ENCODE measurements at places on chromosomes 7 and 10. TPM values are rescaled to one million over a fixed set of nuclear protein-coding genes. Genes with fewer than 3 reads are reported as not detected.

AFAP1L2 gene
- 2.1 TPM for total RNA-seq

TMUB1 gene
- 36.9 TPM for total RNA-seq

ZC3HAV1L gene
- 19.4 TPM for total RNA-seq

LIPJ gene
- total RNA-seq = not detected

ODAD2 gene
- 0.39 TPM for total RNA-seq

GRCh38 chr7:42198974-42199668 is 37.9 kb downstream of the GLI3 start:
- DNase-seq = no peak
- H3K4me3 ChIP-seq = no peak overlapping the region
- no peaks in the 10 kb centered on the region for H3K27me3 ChIP-seq
- H3K27ac ChIP-seq = no peak overlapping the region

DNA sequence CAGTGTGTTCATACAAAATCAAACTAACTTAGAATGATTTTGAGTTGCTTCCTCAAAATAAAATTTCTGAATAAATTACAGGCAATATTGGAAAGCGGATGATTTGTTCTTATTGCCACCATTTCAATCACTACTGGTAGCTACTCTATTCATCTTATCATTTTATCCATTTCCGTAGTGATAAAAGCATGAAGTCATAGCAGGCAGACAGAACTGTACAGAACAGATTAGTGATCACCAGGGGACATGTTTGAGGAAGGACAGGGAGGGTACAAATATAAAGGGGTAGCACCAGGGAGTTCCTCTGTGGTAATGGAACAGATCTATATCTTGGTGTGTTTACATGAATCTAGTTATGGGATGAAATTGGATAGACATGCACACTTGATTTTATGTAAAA is 138.5 kb downstream of the WNT2 start:
- no peaks in the 10 kb centered on the region for H3K4me1 ChIP-seq
- no peaks in the 10 kb centered on the region for H3K27me3 ChIP-seq
- H3K4me3 ChIP-seq = no peak overlapping the region
- no peak for DNase-seq
- H3K36me3 ChIP-seq = no peaks in the 10 kb centered on the region

DNA sequence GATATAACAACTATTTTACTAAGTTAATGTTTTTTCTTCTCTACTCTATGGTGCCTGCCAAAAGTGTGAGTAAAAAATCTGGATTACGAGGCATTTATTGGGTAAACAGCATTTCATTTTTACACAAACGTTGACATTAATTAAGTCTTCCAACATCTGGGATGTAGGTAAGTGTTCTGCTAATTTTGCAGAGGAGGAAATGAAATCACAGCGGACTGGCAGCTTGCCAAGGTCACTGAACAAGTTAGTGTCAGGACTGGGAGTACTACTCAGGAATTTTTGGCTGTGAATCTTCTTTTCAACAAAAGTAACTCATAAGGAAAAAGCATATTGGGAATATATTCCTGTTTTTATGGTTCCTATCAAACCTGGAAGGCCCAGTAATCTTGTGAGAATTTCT is 612.1 kb upstream of the FZD8 start:
- H3K36me3 ChIP-seq = no peaks in the 10 kb centered on the region
- H3K27me3 ChIP-seq = no peaks in the 10 kb centered on the region
- no peak overlapping the region for H3K27ac ChIP-seq
- no peak overlapping the region for H3K4me3 ChIP-seq
- H3K4me1 ChIP-seq = no peaks in the 10 kb centered on the region
- peak; percentile 82 for DNase-seq

GRCh38 chr7:37759526-37759925 is 76.0 kb downstream of the GPR141 start:
- no peak overlapping the region for H3K4me3 ChIP-seq
- no peaks in the 10 kb centered on the region for H3K36me3 ChIP-seq
- H3K27ac ChIP-seq = no peak overlapping the region
- H3K4me1 ChIP-seq = no peaks in the 10 kb centered on the region
- DNase-seq = no peak
- no peaks in the 10 kb centered on the region for H3K27me3 ChIP-seq

- H3K27me3 ChIP-seq = no peaks in the 10 kb centered on the region
- no peak overlapping the region for H3K4me3 ChIP-seq
- DNase-seq = no peak
- no peak overlapping the region for H3K27ac ChIP-seq
- H3K36me3 ChIP-seq = no peaks in the 10 kb centered on the region
Observed at GRCh38 chr10:26372513-26373354, 65.4 kb upstream of the APBB1IP start.

GRCh38 chr7:70710011-70710480 is 421.9 kb upstream of the GALNT17 start:
- no peak for DNase-seq
- no peaks in the 10 kb centered on the region for H3K4me1 ChIP-seq
- no peak overlapping the region for H3K27ac ChIP-seq
- no peaks in the 10 kb centered on the region for H3K36me3 ChIP-seq
- no peaks in the 10 kb centered on the region for H3K27me3 ChIP-seq

DNA sequence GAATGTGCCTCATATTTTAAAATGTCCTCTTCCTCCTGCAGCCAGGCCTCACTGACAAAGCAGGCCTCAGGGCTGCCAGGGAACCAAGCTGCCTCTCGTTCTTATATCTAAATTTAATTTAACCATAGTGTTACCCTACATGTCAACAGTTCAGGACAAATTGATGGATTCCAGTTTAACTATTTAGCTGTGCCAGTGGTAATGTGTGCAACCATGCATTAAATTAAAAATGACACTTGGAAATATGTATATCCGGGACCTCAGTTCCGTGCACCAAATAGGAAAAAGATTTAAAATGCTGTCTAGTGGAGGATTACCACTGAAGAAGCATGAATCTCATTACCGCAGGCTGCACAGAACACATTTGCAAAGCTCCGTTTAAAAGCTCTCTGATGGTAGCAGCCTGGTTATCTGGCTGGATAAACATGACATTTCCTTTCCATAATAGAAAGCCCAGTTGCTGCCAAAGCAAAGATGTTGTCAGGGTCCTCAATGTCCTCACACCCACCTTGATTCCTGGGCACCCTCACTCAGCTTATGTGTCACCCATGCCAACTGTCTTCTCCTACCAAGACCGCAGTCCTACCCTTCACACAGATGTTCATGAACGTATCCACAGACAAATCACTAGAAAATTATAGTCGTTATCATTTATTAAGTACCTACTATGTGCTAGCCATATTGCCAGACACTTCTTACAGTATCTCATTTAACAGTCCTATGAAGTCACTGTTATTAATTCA is 73.3 kb upstream of the FRMD4A start:
- H3K36me3 ChIP-seq = no peaks in the 10 kb centered on the region
- H3K27ac ChIP-seq = no peak overlapping the region

- H3K27ac ChIP-seq = no peak overlapping the region
- no peaks in the 10 kb centered on the region for H3K36me3 ChIP-seq
- H3K4me3 ChIP-seq = no peak overlapping the region
- no peak for DNase-seq
- H3K27me3 ChIP-seq = no peaks in the 10 kb centered on the region
Observed at GRCh38 chr7:33590916-33591315, 314.4 kb upstream of the BMPER start.

DNA sequence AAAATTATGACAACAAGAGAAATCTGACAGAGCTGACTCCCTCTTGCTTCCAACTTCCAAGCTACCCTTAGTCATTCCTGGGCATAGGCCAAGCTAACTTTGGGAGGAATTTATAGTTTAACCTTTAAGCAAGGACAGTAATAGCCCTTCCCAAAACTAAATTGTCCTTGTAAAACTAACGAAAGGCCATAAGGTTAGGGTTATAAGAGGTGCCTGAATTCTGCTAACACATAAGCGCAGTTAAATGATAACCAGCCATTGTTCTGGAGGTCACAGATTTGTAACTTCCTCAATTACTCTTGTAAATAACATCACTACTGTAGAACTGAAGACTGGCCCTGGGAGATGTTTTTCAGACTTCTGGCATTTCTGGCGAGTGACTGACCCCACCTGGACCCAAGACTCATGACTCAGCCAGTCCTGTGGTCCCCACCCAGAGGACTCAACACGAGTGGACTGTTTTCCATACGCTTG is 481.2 kb downstream of the KCNMA1 start:
- no peaks in the 10 kb centered on the region for H3K27me3 ChIP-seq
- no peak for DNase-seq
- no peak overlapping the region for H3K27ac ChIP-seq
- no peaks in the 10 kb centered on the region for H3K4me1 ChIP-seq

GRCh38 chr10:103690281-103690680 is 165.1 kb downstream of the SH3PXD2A start:
- H3K27me3 ChIP-seq = no peaks in the 10 kb centered on the region
- H3K27ac ChIP-seq = no peak overlapping the region
- H3K4me1 ChIP-seq = peaks cover 13% of the 10 kb centered on the region
- no peak for DNase-seq
- no peak overlapping the region for H3K4me3 ChIP-seq
- H3K36me3 ChIP-seq = no peaks in the 10 kb centered on the region

DNA sequence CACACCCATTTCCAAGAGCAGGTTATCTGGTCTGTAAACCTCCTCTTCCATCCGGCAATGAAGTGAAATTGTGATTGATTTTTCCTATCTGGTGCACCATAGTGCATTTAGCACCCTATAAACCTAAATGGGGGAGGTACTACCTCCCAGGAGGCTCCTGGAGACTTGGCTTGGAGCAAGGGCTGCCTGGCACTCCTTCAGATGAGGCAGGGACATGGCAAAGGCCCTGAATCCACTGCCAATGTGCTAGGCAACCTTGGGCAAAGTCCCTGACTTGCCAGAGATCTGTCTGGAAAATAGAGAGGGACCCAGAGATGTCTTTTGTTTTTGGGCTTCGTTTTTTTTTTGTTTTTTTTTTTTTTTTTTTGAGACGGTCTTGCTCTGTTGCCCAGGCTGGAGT is 6.7 kb upstream of the GRID1 start:
- H3K27ac ChIP-seq = no peak overlapping the region
- H3K4me1 ChIP-seq = no peaks in the 10 kb centered on the region
- H3K4me3 ChIP-seq = no peak overlapping the region

GRCh38 chr10:53052521-53053164 is 280.1 kb upstream of the MBL2 start:
- H3K4me3 ChIP-seq = no peak overlapping the region
- H3K36me3 ChIP-seq = no peaks in the 10 kb centered on the region
- H3K27ac ChIP-seq = no peak overlapping the region

All from adrenal gland (tissue), 19 donors.